ENCODE measurements at places on chromosomes 3 and 15.

- no peak for DNase-seq
Measured at GRCh38 chr15:19973718-19974117, 567.9 kb downstream of the GOLGA6L6 start.

- DNase-seq: no peak
Measured at GRCh38 chr3:126419151-126419703, 24.5 kb downstream of the CFAP100 start.

GRCh38 chr3:168707900-168708299 is 612.2 kb upstream of the GOLIM4 start:
- no peak for DNase-seq

DNA sequence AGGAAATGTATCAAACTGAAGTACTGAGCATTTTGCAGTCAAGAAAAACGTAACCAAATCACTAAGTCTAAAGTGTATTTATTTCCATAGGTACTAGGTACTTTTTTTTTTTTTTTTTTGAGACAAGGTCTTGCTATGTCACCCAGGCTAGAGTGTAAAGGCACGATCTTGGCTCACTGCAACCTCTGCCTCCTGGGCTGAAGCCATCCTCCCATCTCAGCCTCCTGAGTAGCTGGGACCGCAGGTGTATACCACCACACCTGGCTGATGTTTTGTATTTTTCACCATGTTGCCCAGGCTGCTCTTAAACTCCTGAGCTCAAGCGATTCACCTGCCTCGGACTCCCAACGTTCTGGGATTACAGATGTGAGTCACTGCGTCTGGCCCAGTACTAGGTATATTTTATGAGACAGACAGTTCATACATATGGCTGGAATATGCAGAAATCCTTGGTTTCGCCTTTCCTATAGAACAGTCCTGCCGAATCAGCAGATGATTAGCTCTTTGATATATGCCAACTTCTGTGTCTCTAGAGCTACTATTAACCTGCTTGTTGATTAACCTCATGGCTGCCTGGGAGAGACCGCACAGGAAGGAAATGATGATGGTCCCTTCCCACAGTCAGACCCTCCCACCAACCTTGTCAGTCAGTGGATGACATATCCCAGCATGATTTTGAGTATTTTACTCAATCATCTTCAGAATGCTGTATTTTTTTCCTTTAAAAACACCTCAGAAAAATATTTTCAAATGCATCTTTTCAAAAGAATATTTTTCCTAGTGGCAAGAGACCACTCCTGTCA is 32.3 kb downstream of the TMOD3 start:
- DNase-seq: peak; percentile 69

DNA sequence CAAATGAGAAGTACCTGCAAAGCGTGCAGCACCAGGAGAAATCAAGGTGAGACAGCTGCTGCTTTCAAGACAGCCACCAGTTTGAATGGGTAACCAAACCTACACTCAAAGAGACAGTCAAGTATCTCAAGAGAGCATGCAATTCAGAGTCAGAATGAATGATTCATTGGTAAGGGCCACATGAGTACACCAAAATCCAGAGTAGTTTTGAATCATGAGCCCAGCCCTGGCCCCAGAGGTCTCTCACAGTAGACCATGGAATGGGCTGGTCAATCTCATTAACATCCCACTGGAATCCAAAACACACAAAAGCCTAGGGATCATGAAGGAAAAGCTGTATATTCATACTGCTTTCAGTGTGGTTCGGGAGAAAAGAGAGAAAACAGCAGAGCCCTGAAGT is 242.8 kb downstream of the TBL1XR1 start:
- DNase-seq: no peak

DNA sequence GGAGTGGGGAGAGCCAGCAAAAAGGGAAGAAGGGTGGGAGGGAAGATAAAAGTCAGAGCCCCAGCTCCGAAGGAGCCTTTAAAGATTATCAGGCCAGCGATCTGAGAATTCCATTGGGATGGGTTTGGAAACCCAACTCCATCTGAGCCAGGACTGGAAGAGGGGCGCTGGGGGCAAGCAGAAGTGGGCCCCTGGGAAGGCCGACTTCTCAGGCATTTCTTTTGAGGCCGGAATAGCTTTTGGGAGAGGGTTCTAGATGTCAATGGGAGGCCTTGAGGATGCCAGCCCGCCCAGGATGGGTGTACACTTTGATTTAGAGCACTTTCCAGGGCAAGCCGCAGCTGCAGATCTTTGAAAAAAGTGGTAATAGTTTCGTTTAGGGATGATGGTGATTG is 6.6 kb upstream of the SOX2 start:
- no peak for DNase-seq

DNA sequence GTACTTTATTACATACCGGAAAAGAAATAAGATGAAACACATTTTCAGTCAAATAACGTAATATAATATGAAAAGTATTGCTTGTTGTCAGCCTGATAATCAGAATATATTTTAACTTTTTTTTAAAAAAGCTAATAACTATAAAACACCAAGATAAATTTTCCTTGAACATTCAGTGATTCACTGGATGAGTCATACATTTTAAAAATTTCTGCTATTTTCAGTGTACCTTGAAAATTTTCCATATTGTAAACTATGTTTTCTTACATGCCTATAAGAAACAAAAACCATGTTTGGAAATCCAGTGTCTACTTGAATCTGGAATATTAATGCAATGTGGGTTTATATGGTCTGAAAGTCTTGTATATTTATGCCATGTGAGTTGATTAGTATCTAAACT is 36.3 kb upstream of the MEIS2 start:
- no peak for DNase-seq

GRCh38 chr3:98584547-98584946 is 8.9 kb downstream of the CPOX start:
- DNase-seq: no peak

DNA sequence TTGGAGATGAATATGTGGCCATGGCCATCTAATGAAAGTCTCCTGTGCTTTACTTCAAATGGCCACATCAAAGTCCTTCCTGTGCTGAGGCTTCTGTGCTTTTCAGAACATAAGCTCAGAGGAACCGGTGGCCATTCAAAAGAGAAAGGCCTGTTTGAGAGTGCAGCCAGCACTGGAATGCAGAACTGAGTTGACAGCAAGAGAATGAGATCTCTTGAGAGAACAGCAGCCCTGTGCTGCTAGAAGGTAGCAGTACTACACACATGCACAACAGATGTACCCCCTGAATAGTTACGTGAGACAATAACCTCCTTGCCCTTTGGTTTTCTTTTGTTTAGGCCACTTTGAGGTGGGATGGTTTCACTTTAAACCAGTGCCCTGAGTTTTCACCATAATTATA is 292.5 kb downstream of the PTPRG start:
- no peak for DNase-seq

- no peak for DNase-seq
Measured at GRCh38 chr15:64552281-64552948, 92.0 kb downstream of the ZNF609 start.
